ENCODE measurements at places on chromosomes 2 and 18.

DNA sequence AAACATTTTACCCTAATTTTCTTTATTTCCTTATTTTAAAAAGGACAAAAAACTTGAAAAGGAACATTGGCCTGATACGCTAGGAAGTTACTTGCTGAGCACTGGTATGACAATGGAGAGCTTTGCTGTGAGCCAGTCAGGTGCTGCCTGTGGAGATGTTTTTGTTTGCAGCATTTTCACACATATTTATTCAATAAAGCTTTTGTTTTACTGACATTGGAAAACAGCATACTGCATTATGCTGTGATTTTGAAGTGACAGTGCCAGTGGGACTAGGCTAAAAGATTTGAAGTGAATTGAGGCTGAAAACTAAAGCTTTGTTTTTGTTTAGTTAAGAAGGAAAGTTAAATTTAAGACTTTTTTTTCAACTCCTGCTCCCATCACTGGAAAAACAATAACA lies 470.7 kb upstream of the ZEB2 start:
- DNase-seq: no peak

DNA sequence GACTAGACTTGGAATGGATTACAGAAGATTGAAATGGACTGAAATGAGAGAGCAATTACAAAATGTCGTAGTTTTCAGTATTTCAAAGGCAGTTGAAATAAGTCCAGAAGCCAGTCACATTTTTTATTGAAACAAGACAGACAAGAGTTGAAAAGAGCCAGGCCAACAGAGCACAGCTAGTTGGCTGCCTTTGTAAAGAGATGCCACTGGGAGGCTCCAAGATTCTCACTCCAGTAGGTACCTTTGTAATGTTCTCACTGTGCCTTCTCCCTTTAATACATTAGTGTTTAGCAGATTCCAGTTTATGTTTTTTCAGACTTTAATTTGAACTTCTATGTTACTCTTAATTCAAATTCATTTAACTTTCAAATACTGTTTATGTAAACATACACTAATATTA lies 234.8 kb downstream of the DSEL start:
- DNase-seq: no peak

GRCh38 chr18:49160079-49160930 lies 209.5 kb upstream of the SMAD7 start:
- DNase-seq: no peak

GRCh38 chr2:85179541-85179940 lies 46.3 kb downstream of the TCF7L1 start:
- no peak for DNase-seq

GRCh38 chr2:48496849-48497248 lies 33.1 kb upstream of the STON1 start:
- DNase-seq: no peak

- no peak for DNase-seq
Observed at GRCh38 chr18:75132931-75133525, 75.9 kb downstream of the PTGR3 start.
